Vagina (tissue), 2 donors: ENCODE measurements at places on chromosomes 5 and 9. TPM values are rescaled to one million over a fixed set of nuclear protein-coding genes. Genes with fewer than 3 reads are reported as not detected.

Gene ABO
- total RNA-seq, result 17.2 TPM

Gene CCDC152
- not detected for total RNA-seq

GRCh38 chr9:127305206-127305837 lies 40.7 kb downstream of the GARNL3 start:
- no peak overlapping the region for H3K4me3 ChIP-seq
- no peaks in the 10 kb centered on the region for H3K27me3 ChIP-seq
- no peak for DNase-seq
- no peaks in the 10 kb centered on the region for H3K36me3 ChIP-seq
- H3K4me1 ChIP-seq, result peaks cover 18% of the 10 kb centered on the region

DNA sequence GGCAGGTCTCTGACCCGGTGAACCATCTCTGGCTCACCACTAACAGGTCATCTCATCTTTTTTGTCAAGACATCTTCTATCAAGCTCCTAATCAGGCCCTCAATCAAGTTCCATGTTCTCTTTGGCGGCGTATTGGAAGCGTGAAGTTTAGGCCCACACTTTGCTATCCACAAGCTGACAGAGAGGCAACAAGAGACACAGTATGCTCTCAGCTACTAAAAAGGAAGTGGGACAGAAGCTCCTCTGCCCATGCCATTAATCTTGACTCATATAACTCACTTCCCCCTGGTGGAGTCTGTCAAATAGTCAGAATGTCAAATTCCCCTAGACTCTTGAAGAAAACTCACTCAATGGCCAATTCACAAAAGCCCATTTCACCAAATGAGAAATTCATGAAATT lies 77.6 kb upstream of the TMC1 start:
- peaks cover 33% of the 10 kb centered on the region for H3K4me1 ChIP-seq
- no peak for DNase-seq
- no peak overlapping the region for H3K27ac ChIP-seq
- H3K27me3 ChIP-seq, result no peaks in the 10 kb centered on the region

DNA sequence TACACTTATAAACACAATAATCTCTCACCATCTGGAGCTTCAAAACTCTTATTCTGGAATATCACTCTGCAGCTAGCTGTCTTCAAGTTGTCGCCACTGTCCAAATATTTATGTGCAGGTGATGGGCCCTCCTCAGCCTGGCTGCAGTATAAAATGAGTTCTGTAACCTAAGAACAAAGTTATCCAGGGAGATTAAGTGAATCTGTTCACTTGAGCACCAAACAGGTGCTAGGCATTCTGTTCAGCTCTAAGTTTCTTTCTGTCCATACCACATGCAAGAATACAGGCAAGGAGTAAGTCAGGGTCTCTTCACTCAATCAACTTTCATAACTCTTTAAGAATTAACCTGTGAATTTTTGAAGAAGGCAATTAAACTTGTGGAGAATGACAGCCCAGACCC lies 344.1 kb downstream of the PLK2 start:
- no peak overlapping the region for H3K4me3 ChIP-seq
- no peaks in the 10 kb centered on the region for H3K36me3 ChIP-seq
- no peak overlapping the region for H3K27ac ChIP-seq
- no peaks in the 10 kb centered on the region for H3K27me3 ChIP-seq
- DNase-seq, result no peak

DNA sequence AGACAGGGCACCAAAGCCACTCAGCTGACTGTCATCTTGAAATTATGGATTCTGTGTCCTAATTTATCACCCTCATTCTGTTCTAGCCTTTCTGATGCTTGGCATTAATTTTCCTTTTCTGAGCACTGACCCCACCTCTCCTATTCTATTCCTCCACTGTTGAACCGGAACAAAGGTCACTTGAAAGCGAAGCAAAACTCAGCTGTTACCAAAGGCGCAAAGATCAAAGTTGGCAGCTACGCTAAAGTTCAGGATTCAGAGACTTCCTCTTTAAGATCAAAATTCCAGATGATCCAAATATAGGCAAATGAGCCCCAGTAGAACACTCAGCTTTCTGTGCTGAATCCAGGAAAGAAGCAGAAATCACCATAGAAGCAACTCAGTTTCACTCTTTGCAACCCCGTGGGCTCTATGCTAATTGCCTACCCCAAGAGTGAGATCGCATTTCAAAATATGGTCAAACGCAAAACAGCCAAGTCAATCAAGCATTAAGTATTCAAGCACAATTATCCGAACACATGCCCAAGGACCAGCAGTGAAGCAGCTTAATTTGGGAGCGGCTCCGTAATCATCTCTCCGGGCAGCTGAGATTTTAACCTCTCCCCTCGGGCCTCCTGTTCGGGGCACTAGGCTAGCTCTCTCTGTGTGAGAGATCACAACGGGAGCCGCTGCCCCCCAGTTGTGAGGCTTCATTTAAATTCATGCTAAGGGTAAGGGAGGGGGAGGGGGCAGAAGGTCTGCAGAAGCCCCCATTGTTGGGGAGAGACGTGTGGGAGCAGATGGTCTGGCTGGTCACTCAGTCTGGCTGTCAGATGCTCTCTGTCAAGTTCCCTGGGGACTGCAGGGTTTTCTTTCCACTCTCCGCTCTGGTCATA lies 288.6 kb downstream of the ELAVL2 start:
- H3K4me1 ChIP-seq, result no peaks in the 10 kb centered on the region
- no peak for DNase-seq
- no peaks in the 10 kb centered on the region for H3K36me3 ChIP-seq

- peaks cover 17% of the 10 kb centered on the region for H3K4me1 ChIP-seq
- no peaks in the 10 kb centered on the region for H3K27me3 ChIP-seq
- H3K36me3 ChIP-seq, result no peaks in the 10 kb centered on the region
- H3K4me3 ChIP-seq, result peak overlapping the region; percentile 93
- peak overlapping the region; percentile 80 for H3K27ac ChIP-seq
Measured at GRCh38 chr9:69121155-69122081, 52.7 kb upstream of the TJP2 start.

Gene NR2F1
- total RNA-seq, result 97.2 TPM

Gene PCDHGA2
- total RNA-seq, result 6.1 TPM

DNA sequence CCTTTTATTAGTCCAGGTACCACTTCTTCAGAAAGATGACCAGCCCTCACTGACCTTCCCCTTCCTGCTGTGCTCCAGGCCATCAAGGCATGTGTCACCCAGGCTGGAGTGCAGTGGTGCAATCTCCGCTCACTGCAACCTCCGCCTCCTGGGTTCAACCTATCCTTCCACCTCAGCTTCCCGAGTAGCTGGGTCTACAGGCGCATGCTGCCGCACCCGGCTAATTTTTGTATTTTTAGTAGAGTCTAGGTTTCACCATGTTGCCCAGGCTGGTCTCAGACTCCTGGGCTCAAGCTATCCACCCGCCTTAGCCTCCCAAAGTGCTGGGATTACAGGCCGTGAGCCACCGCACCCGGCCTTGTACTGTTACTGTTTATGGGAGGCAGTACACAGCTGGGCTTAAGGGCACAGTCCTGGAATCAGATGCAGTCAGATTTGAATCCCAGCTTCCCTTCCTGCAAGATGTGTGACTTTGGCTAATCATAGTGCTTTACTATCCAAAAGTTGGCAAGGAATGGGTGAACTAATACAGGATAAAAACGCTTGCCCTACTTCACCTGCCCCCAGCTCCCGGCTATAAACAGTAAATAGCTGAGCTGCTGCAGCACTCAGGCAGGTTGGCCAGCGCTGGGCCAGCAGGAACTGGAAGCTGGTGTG lies 483 bp upstream of the EIF4EBP3 start:
- H3K36me3 ChIP-seq, result no peaks in the 10 kb centered on the region
- H3K27me3 ChIP-seq, result no peaks in the 10 kb centered on the region
- H3K4me1 ChIP-seq, result peaks cover 33% of the 10 kb centered on the region

Gene UNC5A
- not detected for total RNA-seq

GRCh38 chr9:88258601-88259000 lies 120.3 kb upstream of the SPATA31C2 start:
- DNase-seq, result no peak
- H3K27ac ChIP-seq, result peak overlapping the region; percentile 18
- peaks cover 13% of the 10 kb centered on the region for H3K4me1 ChIP-seq
- H3K36me3 ChIP-seq, result no peaks in the 10 kb centered on the region
- H3K4me3 ChIP-seq, result no peak overlapping the region

- peaks cover 21% of the 10 kb centered on the region for H3K4me1 ChIP-seq
- no peak for DNase-seq
- H3K36me3 ChIP-seq, result no peaks in the 10 kb centered on the region
- peak overlapping the region; percentile 90 for H3K27ac ChIP-seq
- H3K27me3 ChIP-seq, result no peaks in the 10 kb centered on the region
Measured at GRCh38 chr5:93589829-93590215, 6.8 kb downstream of the NR2F1 start.

GRCh38 chr9:126501383-126502331 lies 112.1 kb upstream of the LMX1B start:
- DNase-seq, result no peak
- no peak overlapping the region for H3K27ac ChIP-seq
- H3K4me1 ChIP-seq, result peaks cover 31% of the 10 kb centered on the region
- H3K36me3 ChIP-seq, result peaks cover 6% of the 10 kb centered on the region

- no peak for DNase-seq
- no peak overlapping the region for H3K4me3 ChIP-seq
- H3K27me3 ChIP-seq, result no peaks in the 10 kb centered on the region
- no peaks in the 10 kb centered on the region for H3K4me1 ChIP-seq
Measured at GRCh38 chr9:20753761-20754160, 69.7 kb downstream of the FOCAD start.
